Frontal cortex (tissue), 4 donors: ENCODE measurements at places on chromosomes 11 and 22.

- DNase-seq: no peak
Observed at GRCh38 chr11:29227811-29228210, 789.0 kb downstream of the KCNA4 start.

DNA sequence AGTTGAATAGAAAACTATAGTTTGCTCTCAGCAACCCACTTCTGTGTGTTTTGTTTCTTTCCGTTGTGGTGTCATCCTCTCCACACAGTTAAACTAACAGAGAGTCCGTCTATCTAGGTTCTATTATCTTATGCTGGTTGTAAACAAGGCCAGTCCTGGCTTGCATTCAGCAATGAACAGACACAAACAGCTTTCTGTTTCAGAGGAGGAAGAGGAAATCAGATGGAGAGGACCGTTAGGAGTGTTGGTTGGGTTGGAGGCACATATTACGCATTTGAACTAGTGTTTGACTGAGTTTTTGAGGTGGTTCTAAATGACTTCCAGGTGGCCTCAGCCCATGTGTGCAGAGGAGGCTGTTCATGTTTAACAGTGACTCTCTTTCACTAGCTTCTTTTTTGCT, 129.5 kb upstream of the SORL1-AS1 start:
- DNase-seq: no peak

DNA sequence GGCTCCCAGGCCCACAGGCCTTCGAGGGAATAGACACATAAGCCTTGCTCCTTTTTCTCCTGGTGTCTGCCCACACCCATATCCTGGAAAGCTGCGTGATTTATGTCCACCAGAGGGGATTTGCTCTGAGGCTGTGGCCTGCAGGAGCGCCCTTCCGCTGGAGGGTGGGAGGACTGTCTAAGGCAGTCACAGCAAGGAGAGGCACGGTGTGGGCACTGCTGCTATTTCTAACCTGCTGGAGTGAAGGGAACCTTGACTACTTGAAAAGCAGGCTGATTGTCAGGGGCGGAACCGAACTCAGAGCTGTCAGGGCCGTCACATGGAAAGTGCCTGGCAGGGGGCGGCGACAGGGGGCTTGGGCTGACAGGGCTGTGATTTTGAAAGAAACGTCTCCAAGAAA, 3.7 kb downstream of the UPB1 start:
- no peak for DNase-seq

- no peak for DNase-seq
Observed at GRCh38 chr11:27089746-27090145, 49.1 kb downstream of the BBOX1 start.

GRCh38 chr22:50017701-50018224, 5.2 kb upstream of the IL17REL start:
- DNase-seq: no peak
